ENCODE measurements at places on chromosomes 6 and 20. TPM values are rescaled to one million over a fixed set of nuclear protein-coding genes. Genes with fewer than 3 reads are reported as not detected.

DNA sequence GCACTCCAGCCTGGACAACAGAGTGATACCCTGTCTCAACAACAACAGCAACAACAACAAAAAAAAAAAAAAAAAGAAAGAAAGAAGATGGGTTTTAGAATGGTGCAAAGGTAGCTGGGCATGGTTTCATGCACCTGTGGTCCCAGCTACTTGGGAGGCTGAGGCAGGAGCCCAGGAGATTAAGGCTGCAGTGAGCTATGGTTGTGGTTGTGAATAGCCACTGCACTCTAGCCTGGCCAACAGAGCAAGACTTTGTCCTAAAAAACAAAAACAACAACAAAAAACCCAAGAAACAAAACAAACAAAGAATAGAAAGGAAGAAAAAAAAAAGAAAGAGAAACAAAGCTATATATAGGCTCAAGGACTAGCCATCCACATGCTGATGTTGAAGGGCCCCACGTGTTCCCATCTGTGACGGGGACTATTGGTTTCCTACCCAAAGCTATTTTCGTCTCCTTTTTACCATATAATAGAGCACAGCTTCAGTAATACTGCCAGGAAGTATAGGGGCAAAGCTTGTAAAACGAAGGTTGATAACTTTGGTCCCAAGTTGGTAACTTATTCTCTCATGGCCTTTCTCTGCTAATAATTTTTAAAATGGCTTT is 7.9 kb upstream of the EEF1E1 start:
- no peaks in the 10 kb centered on the region for H3K27me3 ChIP-seq
- H3K36me3 ChIP-seq = no peaks in the 10 kb centered on the region
- no peak for DNase-seq

Gene PBX2
- total RNA-seq = 80.7 TPM

- H3K4me1 ChIP-seq = no peaks in the 10 kb centered on the region
- H3K27ac ChIP-seq = no peak overlapping the region
- H3K4me3 ChIP-seq = no peak overlapping the region
- DNase-seq = no peak
- H3K27me3 ChIP-seq = no peaks in the 10 kb centered on the region
- H3K36me3 ChIP-seq = peaks cover 23% of the 10 kb centered on the region
Measured at GRCh38 chr6:36230371-36230770, 33.8 kb downstream of the BRPF3 start.

DNA sequence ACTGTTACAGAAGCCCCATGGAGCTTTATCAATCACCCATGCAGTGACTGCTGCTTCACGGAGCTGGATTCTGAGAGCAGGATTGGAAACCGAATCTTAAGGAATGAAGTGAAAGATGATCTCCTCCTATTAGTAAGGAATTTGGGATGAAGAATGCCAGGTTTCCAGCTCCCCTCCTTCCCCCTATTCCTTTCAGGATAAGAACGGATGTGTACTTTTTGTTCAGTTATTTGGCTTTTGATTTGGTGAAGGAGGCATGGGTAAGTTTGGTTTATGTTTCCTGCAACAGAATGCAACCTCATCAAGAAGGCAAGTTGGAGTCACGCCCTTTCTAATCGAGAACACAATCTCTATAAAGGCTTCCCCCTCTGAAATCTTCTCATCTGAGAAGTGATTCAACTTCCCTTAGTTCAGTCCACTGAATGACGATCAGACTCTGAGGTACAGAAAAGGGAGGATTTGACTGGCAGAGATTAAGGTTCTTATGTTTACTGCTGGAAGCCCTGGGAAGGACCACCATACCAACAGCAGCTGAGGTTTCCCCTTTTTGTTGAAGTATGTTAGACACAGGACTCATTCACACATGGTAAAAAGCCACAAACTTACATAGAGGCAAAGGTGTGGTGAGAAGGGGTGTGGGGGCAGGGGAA is 5.5 kb downstream of the ELMO2 start:
- H3K27ac ChIP-seq = no peak overlapping the region
- H3K4me1 ChIP-seq = peaks cover 16% of the 10 kb centered on the region
- no peaks in the 10 kb centered on the region for H3K27me3 ChIP-seq

- no peak overlapping the region for H3K4me3 ChIP-seq
- no peak overlapping the region for H3K27ac ChIP-seq
- DNase-seq = no peak
- H3K27me3 ChIP-seq = no peaks in the 10 kb centered on the region
- no peaks in the 10 kb centered on the region for H3K4me1 ChIP-seq
- H3K36me3 ChIP-seq = peaks cover 57% of the 10 kb centered on the region
Measured at GRCh38 chr6:56507517-56507916, 135.2 kb downstream of the DST start.

Gene NFATC2
- total RNA-seq = 3.9 TPM

Gene DPPA5
- total RNA-seq = not detected

Gene POLH
- 53.0 TPM for total RNA-seq

Gene PRDM13
- total RNA-seq = not detected

Gene PRSS16
- total RNA-seq = 2.0 TPM

Gene ADTRP
- total RNA-seq = 0.58 TPM

Gene CD40
- total RNA-seq = 4.1 TPM

Gene BPIFB4
- not detected for total RNA-seq

- DNase-seq = no peak
- no peak overlapping the region for H3K4me3 ChIP-seq
- H3K27ac ChIP-seq = no peak overlapping the region
- H3K36me3 ChIP-seq = no peaks in the 10 kb centered on the region
- no peaks in the 10 kb centered on the region for H3K4me1 ChIP-seq
Measured at GRCh38 chr6:116476002-116476678, 15.0 kb downstream of the CALHM6 start.

Gene SMLR1
- not detected for total RNA-seq

DNA sequence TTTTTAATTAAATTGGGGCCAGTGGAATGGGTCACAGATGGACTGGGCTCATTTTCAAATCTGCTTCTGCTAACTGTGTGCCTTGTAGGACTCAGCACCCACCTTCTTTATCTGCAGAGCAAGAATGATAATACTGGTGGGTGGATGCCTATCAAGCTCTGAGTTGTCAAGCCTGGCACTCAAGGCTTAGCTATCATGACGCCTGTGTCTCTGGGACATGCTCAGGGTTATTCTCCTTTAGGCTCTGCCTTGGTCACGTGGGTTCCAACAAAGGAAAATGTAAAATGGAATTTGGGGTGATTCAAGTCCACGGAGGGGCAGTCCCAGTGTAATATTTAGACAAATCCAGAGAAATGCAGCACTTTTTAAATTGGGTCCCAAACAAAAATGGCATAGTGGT is 202.3 kb downstream of the TSHZ2 start:
- H3K27me3 ChIP-seq = no peaks in the 10 kb centered on the region
- H3K36me3 ChIP-seq = no peaks in the 10 kb centered on the region
- H3K27ac ChIP-seq = no peak overlapping the region
- no peaks in the 10 kb centered on the region for H3K4me1 ChIP-seq

DNA sequence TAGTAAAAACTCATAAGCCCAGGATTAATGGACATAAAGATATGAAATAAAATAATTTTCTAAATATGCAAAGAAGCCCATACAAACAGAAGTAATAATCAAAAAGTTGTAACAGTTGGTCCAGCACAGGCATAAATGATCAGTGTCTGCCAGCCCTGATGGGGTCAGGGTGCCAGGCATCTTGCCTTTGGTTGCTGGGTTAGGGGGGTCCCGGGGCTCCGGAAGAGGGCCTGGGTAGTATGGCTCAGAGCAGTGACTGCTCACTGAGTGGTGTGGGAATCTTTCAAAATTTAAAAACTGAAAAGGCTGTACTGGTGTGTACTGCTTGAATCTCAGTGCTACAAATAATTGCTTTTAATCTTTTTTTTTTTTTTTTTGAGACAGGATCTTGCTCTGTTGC is 7.7 kb upstream of the QKI start:
- H3K27ac ChIP-seq = no peak overlapping the region
- H3K4me3 ChIP-seq = no peak overlapping the region
- no peaks in the 10 kb centered on the region for H3K27me3 ChIP-seq
- H3K36me3 ChIP-seq = no peaks in the 10 kb centered on the region

DNA sequence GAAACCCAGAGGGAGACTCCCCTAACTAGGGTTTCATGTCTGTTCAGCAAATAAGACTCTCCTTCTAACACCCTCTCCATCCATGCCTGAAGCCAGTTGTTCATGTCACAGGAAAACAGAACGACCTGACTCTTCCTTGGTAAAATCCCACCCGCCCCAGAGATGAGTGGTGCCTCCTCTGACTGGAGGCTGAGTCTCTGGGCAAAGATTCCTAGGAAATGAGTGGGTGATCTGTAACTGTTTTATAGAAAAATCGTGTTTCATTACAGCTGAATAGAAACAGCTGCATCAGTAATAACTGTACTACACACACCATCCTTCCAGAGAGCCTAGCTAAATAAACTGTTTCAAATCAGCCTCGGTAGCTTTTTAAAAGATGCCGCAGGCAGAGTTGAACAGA is 37.4 kb upstream of the MRPS10 start:
- no peak for DNase-seq
- peaks cover 11% of the 10 kb centered on the region for H3K4me1 ChIP-seq
- H3K36me3 ChIP-seq = peaks cover 23% of the 10 kb centered on the region
- no peak overlapping the region for H3K27ac ChIP-seq

Gene CNKSR3
- total RNA-seq = 11.1 TPM

DNA sequence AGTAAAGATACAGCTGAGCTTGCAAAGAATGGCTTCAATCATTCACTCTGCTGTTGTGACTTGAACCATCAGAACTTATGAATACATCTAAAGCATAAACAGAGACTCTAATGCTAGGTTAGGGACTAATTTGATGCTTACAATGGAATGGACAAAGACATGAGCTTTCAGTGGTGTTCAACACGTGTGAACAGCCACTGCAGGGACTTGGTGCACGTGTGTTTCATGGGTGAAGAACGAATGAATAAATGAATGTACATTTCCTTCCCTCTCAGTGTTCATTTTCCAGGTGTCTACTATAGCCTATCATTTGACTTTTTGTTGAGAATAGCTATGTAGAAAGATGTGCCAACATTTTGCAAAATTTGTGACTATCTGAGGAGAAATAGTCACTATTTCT is 98.3 kb downstream of the VIP start:
- DNase-seq = no peak
- no peak overlapping the region for H3K4me3 ChIP-seq
- H3K27me3 ChIP-seq = no peaks in the 10 kb centered on the region
- no peaks in the 10 kb centered on the region for H3K36me3 ChIP-seq

- H3K4me1 ChIP-seq = no peaks in the 10 kb centered on the region
- no peaks in the 10 kb centered on the region for H3K27me3 ChIP-seq
- no peak for DNase-seq
- no peak overlapping the region for H3K27ac ChIP-seq
Measured at GRCh38 chr20:19308146-19308545, 95.7 kb downstream of the SLC24A3 start.

Gene BCAS1
- total RNA-seq = 0.31 TPM

DNA sequence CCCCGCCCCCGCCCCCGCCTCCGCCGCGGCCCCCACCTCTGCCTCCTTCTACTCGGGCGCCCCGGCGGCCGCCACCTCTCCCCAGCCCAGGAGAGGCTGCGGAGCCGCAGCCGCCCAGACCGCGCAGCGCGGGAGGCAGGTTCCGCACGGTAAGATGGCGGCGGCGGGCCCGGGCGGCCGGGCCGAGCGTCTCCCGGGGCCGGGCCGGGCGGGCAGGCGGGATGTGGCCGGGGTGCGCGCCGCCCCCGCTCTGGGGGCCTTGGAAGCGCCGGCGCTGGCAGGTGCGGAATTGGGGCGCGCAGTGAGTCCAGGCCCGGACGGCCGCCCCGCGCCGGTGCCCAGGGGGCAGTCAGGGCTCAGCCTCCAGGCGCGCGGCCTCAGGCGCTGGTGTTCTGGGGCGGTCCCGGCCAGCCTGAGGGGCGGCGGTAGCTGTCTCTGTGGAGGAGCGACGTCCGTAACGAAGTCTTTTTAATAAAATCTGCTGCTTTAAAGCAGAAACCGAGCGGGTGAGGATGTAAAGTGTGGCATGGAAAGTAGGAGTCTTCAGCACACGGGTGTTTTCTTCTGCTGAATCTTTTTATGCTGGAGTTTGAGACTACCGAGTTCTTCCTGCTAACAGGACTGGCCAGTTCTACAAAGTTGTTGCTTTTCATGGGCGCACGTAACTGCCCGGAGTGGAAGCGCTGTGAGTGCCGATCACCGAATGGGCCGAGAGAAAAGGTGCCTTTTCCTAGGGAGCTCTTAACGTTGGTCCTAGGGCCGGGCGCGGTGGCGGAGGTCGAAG is at the start of gene GID8:
Gene GID8, plus strand, starts transcription at position 43 of the 784 bp plus-strand sequence. CDS start 3,356 bp downstream, outside the sequence.
- H3K27me3 ChIP-seq = no peaks in the 10 kb centered on the region
- H3K36me3 ChIP-seq = peaks cover 8% of the 10 kb centered on the region
- peaks cover 13% of the 10 kb centered on the region for H3K4me1 ChIP-seq
- DNase-seq = peak; percentile 30

DNA sequence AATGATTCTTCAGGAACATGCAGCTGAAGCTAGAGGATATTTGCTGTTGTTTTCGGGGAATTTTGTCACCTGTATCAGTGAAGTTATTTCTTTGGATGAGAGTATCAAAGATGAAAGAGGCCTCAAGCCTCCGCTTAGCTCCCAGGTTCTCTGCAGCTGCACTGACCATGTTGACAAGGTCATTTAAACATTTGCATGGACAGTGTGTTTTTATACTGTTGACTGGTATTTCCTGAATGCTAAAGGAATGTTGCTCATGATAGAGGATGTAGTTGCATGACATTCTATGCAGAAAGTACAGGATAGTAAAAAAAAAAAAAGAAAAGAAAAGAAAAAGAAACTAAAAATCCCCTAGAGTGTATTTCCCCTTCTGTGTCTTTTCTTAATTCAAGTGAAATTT is 165.6 kb upstream of the LAMP5 start:
- peaks cover 3% of the 10 kb centered on the region for H3K4me1 ChIP-seq
- no peak for DNase-seq

DNA sequence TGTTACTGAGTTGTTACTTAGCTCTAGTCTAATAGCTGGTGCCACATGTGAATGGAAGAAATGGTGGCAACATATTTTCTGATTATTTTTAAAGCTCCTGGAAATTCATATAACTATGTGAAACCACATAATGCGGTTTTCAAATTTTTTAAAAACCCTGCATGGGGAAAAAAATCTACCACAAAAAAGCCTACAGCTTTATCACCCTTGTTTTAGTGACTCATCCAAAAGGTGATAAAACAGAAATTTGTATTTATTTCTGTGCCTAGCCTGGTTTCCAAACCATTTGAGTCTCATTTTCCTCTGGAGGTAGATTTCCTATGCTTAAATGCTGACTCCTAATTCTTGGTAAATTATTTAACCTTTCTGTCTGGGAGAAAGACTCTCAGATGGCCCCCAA is 5.4 kb upstream of the FBXO30 start:
- H3K4me3 ChIP-seq = no peak overlapping the region
- no peaks in the 10 kb centered on the region for H3K36me3 ChIP-seq
- no peak for DNase-seq
- no peaks in the 10 kb centered on the region for H3K27me3 ChIP-seq

DNA sequence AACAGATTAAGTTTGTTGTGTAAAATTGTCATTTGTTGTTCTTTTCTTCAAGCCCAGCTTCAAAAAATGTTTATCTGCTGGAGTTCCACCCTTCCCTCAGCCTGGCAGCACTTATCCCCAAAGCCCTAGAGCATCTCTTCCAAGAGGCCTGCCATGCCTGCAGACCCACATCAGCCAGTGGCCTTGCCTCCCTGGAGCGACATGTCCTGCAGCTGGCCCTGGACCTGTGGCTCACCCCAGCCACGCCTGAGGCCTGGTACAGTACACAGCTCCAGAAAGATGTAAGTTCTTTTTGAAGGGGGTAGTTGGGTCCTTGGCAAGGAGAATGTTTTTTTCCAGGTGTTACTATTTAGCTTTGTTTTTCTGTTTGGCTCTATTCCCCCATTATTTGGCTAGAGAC is 124.8 kb downstream of the CD164 start:
- H3K27ac ChIP-seq = no peak overlapping the region
- no peaks in the 10 kb centered on the region for H3K36me3 ChIP-seq
- peaks cover 8% of the 10 kb centered on the region for H3K4me1 ChIP-seq
- DNase-seq = no peak
- H3K4me3 ChIP-seq = no peak overlapping the region
- no peaks in the 10 kb centered on the region for H3K27me3 ChIP-seq

Gene CLDN20
- total RNA-seq = not detected

Gene PPIL6
- 1.7 TPM for total RNA-seq

Data from astrocyte (in vitro differentiated cells and primary cell).